ENCODE measurements at places on chromosomes 16 and 17.

GRCh38 chr17:15919466-15919865, 25.5 kb upstream of the ADORA2B start:
- DNase-seq = no peak

DNA sequence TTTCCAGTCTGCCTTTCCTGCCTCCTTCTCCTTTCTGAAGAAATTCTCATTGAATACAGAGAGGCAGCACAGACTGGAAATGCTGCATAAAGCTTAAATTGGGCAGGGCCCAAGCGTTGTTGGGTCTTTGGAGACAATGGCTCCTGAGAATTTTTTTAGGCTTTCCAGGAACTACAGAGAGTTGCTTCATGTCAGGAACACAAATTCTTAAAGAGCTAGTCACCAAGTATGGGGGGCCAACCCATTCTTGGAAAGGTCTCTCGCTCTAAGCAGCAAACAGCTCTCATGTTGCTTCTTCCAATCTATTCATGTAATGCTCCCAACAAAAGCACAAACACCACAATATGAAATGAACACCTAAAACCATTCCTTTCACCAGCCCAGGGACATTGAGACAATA, 6.9 kb downstream of the HNF1B start:
- no peak for DNase-seq

DNA sequence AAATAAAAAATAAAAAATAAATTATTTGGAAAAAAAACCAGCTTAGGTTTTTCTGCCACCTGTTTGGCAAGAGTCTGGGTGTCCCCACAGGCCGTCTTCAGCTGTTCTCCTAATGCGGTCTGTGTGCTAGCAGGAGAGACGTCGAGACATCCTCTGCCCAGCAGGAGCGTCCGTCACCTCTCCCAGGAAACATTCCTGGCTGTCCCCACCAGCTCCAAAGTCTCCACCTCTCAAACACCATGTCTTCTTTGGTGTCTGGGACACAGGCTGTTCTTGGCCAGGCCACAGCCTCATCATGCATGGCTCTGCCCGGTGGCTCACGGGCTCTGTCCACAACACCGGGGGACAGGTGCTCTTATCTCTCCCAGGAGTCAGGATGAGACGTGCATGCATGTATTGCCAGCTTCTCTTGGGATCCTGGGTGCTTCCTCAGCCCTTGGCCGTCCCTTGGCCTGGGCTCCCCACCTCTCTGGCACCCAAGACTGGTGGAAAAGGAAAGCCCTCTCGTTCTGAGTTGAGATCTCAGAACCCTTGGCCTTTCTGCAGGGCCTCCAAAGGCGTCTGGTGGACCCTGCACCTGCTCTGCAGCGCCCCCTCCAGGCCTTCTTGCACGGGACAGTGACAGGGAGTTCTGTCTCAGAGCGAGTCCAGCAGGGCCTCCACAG, 84.9 kb upstream of the CBX4 start:
- peak; percentile 35 for DNase-seq

DNA sequence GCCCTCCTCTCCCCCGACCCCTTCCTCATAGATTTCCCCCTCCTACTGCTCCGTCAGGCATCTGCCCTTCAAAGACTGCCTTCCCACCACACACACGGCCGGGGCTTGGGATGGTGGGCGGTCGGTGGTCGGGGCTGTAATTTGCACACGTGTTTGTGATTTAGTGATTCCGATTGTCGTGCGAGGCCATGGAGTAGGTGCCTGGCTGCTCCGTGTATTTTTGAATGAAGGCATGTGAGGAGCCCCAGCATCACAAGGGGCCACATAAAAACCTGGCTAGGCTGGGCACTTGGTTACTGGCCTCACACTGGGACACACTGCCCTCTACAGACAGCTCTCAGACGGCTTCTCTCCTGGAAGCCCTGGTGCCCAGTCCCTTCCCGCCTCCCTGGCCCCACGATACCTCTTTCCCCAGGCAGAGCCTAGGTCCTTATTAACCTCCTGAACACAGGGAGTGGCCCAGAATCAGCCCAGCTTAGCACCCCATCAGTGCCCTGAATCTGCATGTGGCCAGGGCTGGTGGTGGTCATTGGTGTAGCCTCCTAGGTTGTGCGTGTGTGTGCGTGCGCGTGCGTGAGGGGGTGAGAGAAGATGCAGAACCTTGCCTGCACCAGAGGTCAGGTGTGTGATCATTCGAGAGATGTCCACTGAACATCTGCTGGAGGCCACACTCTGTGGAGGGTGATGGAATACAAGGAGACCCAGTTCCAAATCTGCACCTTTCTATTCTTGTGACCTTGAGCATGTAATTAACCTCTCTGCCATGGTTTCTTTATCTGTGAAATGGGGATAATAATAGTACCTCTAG, 1.3 kb upstream of the SOCS1 start:
- DNase-seq = no peak

- no peak for DNase-seq
Observed at GRCh38 chr17:19719355-19720209, 3.2 kb upstream of the SLC47A2 start.
